CD8-positive, alpha-beta memory T cell (primary cell): ENCODE measurements at places on chromosomes 1 and 21.

DNA sequence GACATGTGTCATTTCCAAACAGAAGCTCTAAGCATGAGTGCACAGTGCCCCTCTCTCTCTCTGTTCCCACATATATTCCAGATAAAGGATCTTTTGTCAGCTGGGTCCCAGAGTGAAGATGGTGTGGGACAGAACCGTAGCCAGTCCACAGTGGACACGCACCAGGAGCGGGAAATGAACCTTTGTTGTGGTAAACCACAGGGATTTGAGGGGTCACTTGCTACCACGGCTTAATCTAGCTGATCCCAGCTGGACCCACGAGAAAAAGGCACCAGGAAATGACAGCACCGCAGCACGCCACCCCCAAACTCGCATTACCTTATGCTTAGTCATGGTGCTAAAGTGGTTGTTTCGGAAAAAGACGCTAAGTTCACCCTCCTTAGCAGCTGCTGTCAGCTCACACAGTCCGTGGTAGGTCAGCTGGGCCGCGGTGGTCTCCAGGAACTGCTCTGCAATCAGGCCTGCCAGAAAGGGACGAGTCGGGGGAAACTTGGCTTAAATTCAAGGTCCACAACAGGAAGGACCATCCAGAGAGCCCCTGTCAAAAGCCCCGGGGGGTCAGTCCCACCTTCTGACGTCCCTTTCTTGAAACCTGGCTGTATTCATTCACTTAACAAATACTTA lies 7.5 kb downstream of the MINDY1 start:
- no peak for DNase-seq

DNA sequence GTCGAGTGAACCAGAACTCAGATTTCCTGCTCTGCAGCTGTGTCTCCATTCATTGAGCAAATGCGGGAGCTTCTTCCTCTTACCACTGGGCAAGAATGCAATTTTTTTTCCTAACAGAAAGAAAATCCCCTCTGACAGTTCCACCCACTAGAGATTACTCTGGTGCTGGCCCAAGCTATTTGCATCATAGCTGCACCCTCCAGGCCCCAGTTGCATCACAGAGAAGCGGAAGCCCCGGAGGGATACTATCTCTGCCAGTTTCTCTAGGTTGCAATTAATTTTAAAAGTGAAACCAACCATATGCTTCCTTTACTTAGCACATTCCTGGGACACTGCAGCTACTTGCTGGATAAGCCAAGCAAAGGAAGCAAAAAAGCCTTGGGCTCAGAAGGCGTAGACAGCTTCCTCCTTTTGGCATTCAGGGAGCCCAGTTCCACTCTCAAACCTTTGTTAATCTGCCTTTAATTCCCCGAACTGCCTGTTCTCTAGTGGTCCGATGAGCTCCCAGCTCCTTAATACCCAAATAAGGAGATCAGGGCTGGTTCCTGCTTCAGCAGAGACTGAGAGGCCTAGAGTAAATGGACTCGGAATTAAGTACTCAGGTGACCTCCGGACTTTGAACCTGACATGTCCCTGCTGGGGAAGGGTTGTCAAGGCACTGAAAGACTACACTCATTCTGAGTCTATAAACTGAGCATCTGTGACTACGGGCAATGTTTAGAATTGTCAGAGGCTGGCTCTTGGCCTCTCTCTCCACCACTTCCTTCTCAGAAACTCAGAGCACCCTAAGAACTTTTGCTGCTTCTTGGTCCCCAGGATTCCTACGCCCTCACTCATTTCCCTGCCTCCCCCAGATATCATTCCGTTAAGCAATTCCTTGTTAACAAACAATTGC lies 72.5 kb upstream of the TNFSF18 start:
- DNase-seq: no peak

DNA sequence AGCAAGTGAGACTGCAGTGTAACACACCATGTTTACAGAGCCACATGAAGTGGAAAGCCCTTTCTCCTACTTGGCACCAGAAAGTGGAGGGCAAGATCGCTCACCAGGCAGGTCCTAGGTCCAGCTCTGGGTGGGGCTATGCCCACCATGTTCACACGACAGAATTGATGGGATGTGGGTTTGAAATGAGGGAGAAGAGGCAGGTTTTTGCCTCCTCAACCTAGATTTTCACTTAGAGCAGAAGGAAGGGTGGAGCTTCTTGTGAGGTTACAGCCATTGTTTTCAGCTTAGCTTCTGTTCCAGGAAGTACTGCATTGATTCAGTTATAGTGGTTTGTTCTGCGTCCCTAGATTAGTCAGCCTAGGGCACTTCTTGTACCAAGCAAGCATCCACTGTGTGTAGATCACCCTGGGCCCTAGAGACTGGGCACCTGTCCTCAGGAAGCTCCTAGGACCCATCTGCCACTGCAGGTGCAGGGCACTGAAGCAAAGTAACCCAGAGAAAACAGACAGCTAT lies 2.3 kb downstream of the CD53 start:
- DNase-seq: peak; percentile 12

GRCh38 chr1:32334864-32335534 lies 1.0 kb downstream of the MARCKSL1 start:
- peak; percentile 77 for DNase-seq

DNA sequence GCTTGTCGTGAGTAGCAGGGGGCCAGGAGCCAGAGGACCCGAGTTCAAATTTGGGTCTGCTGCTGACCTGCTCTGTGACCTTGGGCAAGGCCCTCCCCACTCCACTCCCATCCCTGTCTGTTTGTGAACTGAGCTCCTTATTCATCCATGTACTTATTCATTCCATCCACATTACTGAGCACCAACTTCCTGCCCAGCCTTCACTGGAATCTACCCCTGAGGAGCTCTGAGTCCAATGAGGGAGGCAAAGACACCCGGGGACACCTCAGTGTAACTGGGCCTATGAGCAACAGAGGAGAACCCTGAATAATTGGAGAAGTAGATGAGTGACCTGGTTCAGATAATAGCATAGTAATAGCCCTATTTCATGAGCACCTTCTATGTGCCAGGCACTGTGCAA lies 8.9 kb downstream of the BSND start:
- DNase-seq: no peak

DNA sequence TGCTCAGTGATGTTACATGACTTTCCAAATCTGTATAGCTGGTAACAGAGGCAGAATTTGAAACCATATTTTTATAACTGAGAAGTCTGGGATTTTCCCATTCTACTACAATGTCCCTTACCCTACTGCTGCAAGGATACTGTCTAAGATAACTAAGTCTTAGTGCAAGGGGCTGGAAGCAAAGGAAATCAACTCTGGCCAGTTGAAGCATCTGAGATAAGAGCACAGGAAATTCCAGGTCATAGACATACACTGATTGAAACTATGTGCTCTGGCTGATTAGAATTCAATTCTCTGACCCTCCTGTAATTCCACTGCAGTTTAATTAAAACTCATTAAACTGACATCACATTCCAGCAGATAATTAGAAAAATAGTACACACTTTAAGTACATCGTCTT lies 267.7 kb upstream of the C1orf87 start:
- no peak for DNase-seq

GRCh38 chr1:48960320-48960719 lies 183.6 kb upstream of the BEND5 start:
- DNase-seq: no peak

DNA sequence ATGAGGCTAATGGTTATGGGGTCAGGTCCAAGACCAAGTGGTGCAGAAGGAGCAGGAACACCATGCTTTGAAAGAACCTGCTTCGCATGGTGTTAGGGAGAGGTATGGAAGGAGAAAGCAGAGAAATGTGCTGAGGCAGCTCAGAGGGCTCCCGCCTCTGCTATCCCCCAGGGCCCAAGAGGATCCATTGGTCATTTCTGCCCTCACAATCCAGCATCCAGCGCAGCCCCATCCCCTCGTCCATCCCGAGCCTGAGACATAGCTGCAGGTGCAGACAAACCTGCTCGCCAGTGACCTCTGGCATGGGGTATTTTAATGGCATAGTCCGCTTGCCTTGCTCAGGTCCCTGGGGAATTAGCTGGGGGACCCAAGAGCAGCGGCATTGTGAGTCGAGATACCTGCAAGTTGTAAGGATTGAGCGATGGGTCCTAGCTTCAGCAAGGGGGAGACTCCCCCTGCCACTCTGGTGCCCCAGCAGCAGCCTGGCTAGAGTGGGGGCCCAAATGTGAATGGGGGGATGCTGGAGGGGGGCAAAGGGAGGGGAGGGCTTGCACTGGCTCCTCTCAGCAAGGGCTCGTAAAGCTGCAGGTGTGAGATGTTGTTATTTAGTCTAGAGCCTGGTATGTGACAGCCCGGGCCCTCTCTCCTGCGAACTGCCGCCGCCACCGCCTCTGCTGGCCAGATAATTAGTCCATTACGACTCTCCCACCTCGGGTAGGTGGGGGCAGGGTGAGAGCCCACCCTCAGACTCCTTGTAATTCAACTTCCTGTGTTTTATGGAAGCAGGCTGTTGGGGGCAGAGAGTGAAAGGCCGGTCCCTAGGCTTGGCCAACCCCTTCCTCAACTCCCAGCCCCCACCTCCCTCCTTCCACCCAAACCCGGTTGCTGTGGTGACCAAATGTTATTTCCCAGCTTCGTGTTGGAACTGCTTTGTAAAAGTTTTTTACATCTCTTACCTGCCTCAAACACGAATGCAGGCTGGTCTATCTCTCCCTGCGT lies 118.8 kb downstream of the RNF220 start:
- no peak for DNase-seq

GRCh38 chr1:226466296-226466695 lies 58.4 kb upstream of the PARP1 start:
- DNase-seq: no peak

DNA sequence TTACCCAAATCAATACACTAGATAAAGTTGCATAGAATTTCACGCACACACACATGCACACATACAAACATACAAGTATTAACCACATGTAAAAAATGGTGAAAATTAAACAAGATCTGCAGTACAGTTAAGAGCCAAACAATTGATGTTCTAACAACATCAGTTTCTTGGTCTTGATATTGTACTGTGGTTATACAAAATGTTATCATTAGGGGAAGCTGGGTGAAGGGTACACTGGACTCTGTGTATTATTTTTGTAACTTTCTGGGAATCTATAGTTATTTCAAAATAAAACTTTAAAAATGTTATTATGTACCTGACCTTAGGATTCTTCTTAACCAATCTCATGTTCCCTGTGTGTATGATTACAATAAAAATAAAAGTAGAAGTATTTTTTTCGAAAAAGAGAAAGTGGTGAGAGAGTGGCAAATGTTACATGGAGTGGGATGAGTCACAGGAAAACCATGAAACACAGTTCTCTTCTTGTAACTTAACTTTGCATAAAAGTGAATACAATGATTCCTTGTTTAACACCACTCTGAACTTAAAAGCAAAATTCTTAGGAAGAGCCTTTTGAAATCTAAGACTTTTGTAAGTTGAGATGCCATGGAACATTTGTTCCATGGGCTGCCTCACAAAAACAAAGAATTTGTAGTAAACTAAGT lies 101.6 kb upstream of the RUNX1 start:
- no peak for DNase-seq

GRCh38 chr1:232579958-232580941 lies 49.7 kb downstream of the SIPA1L2 start:
- DNase-seq: no peak

GRCh38 chr1:178934546-178934945 lies 63.7 kb upstream of the ANGPTL1 start:
- no peak for DNase-seq

DNA sequence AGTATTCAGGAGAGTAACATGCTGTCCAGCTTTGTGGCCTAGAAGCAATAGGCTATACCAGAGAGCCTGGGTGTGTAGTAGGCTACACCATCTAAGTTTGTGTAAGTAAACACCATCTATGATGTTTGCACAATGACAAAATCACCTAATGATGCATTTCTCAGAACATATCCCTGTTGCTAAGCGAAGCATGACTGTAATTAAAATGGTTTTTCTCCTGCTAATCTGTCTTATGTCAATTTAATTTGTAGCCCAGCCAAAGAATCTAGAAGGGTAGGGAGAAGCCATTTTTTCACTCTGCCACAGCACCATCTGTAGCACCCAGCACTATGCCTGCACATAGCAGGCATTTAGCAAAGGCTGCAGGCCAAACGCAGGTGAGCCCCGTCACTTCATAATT lies 2.0 kb upstream of the TTC24 start:
- no peak for DNase-seq

DNA sequence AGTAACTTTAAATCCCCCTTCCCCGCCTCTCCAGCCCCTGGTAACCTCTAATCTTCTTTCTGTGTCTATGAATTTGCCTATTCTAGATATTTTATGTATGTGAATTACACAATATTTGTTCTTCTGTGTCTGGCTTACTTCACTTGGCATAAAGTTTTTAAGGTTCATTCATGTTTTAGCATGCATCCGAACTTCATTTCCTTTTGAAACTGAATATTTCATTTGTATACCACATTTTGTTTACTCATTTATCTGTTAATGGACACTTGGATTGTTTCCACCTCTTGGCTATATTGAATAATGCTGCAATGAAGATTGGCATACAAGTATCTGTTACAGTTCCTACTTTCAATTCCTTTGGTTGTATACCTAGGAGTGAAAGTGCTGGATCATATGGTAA lies 205.3 kb downstream of the TM2D1 start:
- no peak for DNase-seq

- DNase-seq: no peak
Measured at GRCh38 chr1:78101514-78101913, 55.7 kb downstream of the GIPC2 start.

- DNase-seq: no peak
Measured at GRCh38 chr1:51157395-51157794, 55.4 kb downstream of the C1orf185 start.

- DNase-seq: no peak
Measured at GRCh38 chr1:54882519-54882918, 4.5 kb downstream of the DHCR24 start.

GRCh38 chr1:58060559-58061170 lies 485.9 kb downstream of the OMA1 start:
- no peak for DNase-seq

DNA sequence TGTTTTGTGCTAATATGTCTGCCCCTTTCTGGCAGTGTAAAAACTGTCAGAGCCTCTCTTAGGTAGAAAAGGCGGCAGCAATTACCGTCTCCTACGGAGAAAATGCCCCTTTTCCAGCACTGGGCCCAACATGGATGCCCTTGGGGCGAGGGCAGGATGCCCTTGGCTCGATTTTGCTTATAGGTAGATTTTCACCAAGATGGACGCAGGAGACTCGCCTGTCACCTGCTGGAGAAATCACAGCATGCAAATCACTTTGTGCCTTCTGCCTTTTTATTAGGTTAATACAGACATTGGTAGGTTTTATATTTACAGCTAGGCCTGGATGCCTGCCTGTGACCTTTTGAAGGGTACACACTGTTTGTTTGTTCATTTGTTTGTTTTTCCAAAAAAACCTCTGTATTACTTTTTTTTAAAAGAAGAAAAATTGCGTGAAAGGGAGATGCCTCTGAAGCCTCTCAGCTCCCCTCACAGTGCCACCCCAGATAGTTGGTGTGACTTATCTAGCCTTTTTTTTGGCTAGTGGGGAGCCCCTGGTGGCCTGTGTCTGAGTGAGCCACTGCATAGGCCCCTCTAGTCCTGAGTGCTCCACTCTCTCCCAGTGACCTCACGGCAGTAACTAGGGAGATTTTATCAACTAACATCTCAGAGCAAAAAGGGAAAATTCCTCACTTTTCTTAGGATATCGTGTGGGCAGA lies 2.5 kb downstream of the ATP1B1 start:
- no peak for DNase-seq

- no peak for DNase-seq
Measured at GRCh38 chr1:115063228-115063901, 25.9 kb downstream of the TSPAN2 start.
